ENCODE measurements at places on chromosomes 3 and 15.

- DNase-seq: no peak
Measured at GRCh38 chr3:29544701-29545363, 264.0 kb downstream of the RBMS3 start.

GRCh38 chr3:194484614-194485013 is 2.2 kb downstream of the ATP13A3 start:
- no peak for DNase-seq

DNA sequence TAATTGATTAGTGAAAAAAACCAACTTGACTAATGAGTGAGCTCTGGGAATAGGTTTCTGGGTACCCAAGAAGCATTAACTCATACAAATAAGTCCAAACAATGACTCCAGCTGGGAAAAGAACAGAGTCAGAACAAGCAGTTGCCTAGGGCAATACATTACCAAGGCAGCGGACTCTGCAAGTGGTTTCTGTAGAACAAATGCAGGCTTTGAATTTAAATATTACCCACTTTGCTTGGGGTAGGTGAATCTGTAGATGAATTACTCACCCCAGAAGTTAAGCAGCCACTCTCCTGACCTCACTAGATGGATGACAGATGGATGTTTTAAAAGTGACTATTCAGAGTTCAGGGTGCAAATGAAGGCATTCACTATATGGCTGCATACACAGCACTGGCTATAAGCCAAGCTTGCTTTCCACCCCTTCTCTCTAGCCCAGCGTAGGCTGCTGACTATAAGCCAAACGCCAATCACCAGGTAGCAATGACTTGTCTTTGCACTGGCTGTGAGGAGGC is 73.1 kb upstream of the BHLHE40 start:
- no peak for DNase-seq

- DNase-seq: no peak
Measured at GRCh38 chr15:85583923-85584390, 203.6 kb downstream of the AKAP13 start.

DNA sequence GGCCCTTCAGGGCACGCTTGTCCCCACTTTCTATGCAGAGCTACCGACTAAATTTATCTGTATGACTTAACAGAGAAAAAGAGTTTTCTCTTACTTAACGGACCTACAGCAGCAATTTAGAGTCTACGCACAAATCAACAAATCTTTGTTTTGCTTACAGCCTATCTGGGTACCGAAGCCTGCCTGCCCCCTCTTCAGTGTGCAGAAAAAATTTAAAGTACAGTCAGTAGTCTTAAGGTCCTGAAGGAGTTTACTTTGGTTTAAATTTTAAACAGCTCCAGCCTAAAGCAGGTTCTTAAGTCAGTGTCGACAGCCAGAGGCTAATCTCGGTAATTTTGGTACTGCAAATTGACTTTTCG is 570 bp downstream of the SACM1L start:
- no peak for DNase-seq

- DNase-seq: no peak
Measured at GRCh38 chr3:180401226-180401625, 200.7 kb upstream of the TTC14 start.

- no peak for DNase-seq
Measured at GRCh38 chr3:60126511-60127304, 1076.9 kb upstream of the CFAP20DC start.

GRCh38 chr3:192848371-192849233 is 69.1 kb downstream of the MB21D2 start:
- no peak for DNase-seq

DNA sequence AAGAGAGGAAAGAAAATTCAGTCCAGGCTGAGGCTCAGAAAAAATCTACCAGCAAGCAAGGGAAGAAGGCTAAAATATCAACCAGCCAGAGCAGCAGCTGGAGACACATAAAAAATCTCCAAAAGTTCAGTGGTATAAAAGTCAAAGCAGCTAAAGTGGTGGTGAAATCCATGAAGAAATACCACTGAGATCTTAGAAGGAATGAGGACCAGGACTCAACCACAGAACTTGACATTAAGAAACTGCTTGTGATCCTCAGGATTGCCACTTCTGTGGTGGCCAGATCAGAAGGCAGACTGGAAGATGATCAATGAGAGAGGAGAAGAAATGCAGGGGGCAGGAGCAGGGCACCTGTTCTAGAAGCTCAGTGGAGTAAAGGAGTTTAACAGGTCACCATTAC is 22.5 kb downstream of the CNTN3 start:
- no peak for DNase-seq

GRCh38 chr15:66462627-66463026 is 34.9 kb downstream of the SNAPC5 start:
- DNase-seq: no peak

DNA sequence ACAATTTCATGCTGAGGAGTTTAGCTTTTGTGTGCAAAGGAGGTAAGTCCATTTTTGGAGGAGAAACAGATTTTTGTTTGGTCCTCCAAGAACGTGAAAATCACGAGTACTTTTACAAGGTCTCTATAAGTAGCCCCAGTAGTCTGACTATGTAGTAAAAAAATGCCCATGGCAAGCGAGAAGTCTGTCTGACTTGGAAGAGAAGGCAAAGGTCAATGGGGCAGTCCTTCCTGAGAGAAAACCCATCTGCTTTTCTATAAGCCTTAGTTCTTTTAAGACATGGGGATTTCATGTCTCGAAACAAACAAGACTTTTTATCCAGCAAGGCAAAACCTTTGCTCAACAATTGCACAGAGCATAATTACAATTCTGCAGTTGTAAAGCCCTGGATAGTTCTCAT is 183.2 kb downstream of the GAP43 start:
- DNase-seq: no peak

DNA sequence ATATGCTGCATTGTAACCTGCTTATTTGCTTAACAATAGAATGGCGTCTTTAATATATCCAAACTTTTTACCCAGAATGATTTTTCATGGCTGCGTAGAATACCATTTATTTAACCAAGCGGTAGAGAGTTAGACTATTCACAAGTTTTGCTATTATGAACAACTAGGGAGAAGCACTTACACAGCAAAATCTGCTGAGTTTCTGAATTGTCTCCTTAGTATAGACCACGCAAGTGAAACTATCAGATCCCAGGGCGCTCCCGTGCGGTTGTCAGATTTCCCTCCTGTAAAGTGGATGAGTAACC is 12.6 kb upstream of the ADPGK start:
- DNase-seq: no peak

All from BJ (cell line).